ENCODE measurements at places on chromosomes 3 and 15.

GRCh38 chr3:85288257-85288656 is 329.5 kb downstream of the CADM2 start:
- DNase-seq = no peak

GRCh38 chr3:181699171-181699903 is 12.4 kb upstream of the SOX2 start:
- DNase-seq = peak; percentile 77

DNA sequence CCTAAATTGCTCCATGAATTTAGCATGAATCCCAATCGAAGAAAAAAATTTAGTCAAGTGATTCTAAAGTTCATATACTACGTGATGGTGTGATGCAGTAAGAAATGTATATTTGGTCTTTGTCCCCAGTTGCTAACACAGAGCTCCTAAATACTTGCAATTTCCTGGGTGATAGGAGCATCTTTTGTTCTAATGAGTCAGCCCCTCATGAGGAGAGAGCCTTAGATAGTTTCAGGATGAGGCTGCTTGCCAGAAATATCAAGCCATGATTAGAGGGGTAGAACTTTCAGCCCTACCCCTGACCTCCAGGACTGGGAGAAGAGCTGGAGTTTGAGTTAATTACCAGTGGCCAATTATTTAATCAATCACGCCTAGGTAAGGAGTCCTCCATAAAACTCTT is 170.2 kb downstream of the PDE8A start:
- no peak for DNase-seq

DNA sequence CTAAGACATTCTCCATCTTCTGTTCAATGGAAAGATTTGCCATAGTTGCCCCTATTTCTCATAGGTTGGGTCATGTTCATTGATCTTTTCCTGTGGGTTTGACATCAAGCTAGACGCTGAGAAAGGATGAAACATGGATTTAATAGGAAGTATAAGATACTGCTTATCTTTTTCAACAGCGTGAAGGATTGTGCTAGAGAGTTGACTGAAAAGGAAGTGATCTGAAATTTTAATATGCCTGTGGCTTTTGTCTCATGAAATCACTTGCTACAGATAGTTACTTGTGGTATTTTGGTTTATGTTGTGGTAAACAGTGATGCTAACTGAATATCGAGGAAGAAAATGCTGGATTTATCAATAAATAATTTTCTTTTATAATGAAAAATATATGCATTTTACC is 442.9 kb downstream of the EDEM1 start:
- DNase-seq = no peak

DNA sequence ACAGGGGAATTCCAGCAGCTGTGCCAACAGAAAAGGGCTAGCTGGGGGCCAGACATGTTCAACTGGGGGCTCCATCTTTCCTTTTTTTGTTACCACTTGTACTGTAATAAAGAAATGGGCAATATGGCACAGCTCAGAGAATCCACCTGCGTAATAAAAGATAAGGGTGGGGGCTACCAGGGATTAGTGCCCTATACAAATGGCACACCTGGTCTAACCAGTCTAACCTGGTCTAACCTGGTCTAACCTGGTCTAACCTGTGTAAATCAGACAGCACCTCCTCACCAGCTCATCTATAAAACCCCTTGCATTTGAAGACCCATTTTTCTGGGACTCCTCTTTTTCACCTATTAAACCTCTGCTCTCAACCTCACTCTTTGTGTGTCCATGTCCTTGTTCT is 26.2 kb upstream of the CLDN16 start:
- no peak for DNase-seq

DNA sequence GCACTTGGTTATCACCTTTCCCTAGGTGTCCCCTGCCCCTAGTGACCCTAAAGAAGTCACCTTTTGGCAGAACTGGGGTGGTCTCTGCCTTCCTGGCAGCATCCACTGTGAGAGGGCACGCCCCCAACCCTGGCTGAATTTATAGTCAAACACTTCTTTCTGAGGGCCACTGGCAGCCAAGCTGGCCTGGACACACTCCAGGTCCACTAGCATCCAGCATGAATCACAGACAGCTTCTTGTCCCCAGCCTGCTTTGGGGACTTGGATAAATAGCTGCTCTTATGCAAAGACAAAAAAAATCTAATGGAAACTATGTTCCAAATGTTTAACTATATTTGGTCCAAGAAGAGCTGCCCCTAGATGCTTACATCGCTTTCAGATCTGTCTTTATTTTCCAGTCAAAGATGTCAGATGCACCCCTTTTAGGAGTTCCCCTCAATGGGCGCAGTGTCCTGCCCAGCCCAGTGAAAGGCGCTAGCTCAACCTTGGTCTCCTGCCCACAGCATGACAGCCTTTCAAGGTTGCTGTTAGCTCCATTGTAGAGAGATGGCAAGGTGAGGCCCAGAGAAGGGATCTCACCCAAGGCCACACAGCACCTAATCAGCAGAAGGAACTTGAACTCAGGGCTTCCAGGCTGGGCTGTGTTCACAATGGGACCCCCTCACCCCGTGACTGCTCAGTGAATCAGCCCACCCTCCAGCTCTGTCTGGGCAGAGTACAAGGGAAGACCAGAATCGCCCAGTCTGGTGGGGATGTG is 7.0 kb downstream of the RASL12 start:
- no peak for DNase-seq
